ENCODE measurements at places on chromosomes 12 and 14.

GRCh38 chr14:92673601-92674150 lies 74.8 kb downstream of the LGMN start:
- no peak for DNase-seq

- DNase-seq, result no peak
Measured at GRCh38 chr14:106023411-106023810, 497.0 kb downstream of the TMEM121 start.

DNA sequence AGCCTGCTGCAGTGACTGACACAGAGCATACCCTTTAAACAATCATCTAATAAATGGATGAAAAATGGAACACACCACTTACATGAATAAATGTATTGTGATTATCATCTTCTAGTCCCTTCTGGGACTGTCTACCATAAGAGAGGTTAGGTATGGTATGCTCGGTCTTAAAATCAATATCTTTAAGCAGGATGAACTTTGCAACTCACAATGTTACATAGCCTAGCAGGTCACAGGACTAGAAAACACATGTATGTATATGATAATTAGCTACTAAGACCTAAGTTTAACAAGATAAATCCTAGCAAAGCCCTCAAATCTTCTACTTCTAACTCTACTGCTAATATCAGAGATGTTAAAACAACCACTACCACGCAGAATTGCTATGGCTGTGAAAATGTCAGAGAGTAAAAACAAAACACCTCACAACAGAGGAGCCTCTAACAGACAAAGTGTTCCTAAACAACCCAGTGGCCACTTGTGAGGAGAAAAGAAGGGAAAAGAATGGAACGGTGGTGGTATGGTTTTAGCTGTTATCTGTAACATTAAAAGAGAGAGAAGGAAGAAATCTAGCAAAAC lies 139.4 kb downstream of the STXBP6 start:
- DNase-seq, result no peak

- no peak for DNase-seq
Measured at GRCh38 chr12:2535583-2536204, 259.1 kb upstream of the FKBP4 start.

DNA sequence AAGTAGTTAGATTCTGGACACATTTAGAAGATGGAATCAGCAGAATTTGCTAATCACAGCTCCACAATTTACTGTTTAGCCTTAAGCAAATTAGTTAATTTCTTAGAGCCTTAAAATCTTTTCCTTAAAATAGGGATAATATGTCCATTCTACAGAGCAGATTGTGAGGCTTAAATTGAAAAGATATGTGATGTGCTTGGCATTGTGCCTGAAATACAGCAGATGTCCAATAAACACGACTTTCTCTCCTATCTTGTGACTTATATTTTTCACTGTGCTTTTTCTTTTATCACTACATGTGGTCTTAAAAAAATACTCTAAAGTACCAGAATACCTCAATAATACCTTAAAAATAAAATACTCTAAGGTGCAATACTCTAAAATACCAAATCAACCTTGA lies 30.6 kb downstream of the CCER1 start:
- no peak for DNase-seq

Data from inflammatory macrophage (primary cell).